ENCODE measurements at places on chromosomes 3 and 15. TPM values are rescaled to one million over a fixed set of nuclear protein-coding genes. Genes with fewer than 3 reads are reported as not detected.

The CYP1A2 gene
- not detected for total RNA-seq

The EPHB1 gene
- total RNA-seq: 5.7 TPM

DNA sequence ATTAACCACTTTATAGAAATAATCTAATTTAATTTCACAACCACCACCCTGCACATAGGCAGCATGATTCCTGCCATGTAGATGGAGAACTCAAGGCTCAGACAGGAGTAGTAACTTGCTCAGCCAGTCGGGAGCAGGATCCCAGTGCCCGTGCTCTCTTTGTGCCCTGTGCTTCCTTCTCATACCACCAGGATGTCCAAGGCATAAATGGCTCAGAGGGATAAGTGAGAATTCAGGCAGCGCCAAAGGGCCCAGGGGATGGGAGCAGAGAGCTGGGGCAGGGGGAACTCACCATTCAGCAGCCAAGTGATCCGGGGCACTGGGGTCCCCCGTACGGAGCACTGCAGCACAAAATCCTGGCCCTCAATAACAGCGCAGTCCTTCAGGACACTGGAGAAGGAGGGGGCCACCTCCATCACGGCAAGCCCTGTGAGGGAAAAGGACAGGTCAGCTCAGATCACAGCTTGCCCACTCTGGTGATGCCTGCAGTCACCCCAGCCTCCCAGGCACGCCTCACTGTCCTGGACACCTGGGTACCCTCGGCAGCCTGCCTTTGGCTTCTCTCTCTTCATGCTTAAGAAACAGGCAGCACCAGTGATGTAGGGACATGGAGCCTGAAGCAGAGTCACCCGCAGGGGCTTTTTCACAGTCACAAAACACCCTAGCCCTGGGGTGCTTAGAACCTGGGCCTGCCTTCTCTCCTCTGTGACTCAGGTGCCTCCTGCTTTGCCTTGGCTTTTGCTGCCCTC, 141.0 kb upstream of the HACD2 start:
- no peak for DNase-seq

DNA sequence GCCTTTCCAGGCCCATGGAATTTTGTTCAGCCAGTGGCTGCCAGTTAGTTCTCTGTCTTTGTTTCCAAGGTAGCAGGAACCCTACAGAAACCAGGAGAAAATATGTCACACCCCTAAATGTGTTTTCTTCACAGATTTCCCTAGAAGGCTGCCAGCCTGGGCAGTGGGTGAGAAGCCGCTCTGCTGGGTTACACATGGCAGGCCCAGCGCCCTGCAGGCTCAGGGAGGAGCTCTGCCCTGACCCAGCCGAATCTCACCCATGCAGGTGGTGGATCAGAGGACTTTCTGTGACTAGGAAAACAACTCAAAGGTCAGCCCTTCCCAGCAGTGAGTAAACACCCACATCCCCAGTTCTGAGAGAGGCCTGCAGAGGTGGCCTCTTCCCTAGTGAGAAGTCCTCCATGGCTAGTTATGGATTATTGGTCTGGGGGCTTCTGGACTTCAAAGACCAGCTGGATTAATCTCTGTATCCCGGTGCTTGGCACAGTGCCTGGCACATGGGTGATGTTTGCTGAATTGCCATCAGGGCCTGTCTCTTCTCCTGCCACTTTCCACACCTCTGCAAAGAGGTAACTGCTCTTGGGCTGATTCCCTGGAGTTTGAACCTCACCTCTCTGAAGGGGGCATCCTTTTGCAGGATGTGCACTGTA, 34.7 kb upstream of the BDH1 start:
- DNase-seq: no peak

- DNase-seq: no peak
Measured at GRCh38 chr15:57183614-57184344, 192.5 kb upstream of the CGNL1 start.
